ENCODE measurements at places on chromosomes 5 and 9.

GRCh38 chr9:89256642-89257041, 54.4 kb upstream of the CKS2 start:
- DNase-seq = no peak

DNA sequence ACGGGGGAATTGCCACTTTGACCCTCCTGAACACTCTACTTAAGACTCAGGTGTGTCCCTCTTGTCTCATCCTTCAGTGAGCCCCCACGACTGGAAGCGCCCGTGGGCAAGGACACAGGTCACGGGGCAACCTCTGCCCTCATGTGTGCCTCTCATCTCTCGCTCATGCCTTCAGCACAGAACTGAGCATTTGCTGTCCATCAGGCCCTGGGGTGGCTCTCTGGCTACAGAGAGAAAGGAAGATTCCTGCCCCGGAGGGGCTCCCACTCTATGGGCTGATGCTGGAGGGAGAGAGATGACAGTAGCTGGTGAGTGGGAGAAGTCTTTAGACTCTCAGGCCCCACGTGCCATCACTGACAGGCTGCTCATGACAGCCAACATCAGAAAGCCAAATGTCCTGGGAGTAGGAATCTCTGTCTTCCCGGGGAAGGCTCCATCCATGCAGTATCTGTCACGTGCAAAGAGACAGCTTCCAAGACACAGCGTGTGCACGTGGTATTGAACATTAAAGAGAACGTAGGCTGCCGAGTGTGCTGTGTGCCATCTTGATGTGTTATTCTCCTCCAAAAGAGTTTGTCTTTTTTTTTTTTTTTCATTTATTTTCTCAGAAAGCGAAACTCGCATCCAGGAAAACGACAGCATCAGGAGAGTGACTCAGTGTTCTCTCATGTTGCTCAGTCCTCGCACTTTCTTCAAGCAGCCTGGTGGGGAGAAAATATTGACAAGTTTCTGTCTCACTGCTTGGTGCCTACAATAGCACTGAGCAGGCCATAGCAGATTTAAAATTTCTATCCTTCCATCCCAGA, 190.5 kb downstream of the GAS1 start:
- DNase-seq = no peak

DNA sequence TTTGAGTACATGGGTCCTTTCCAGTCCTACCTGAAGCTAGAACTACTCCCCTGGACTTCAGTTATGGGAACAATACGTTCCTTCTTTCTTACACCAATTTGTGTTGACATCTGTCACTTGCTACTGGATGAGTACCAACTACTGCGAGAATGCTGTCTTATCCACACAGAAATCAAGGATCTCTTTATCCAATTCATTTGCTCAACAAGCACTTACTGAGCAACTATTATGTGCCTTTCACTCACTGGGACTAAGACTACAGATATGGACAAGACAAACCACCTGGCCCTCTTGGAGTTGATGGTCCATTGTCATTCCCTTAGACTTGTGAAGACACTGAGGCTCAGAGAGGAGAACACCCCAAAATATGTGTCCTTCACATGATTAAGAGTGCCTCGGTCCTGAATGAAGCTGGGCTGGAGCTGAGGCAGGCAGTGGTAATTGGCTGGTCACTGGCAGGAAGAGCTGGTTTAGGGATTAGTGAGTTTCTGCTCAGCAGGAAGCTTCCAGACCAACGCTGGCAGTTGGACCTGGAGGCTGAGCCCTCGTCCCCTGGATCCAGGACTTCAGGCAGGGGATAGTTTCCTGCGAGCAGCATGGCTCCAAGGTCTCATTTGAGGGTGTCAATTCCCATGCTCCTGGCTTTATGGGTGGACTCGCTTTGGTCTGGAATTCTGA, 8.4 kb upstream of the ARSI start:
- no peak for DNase-seq

DNA sequence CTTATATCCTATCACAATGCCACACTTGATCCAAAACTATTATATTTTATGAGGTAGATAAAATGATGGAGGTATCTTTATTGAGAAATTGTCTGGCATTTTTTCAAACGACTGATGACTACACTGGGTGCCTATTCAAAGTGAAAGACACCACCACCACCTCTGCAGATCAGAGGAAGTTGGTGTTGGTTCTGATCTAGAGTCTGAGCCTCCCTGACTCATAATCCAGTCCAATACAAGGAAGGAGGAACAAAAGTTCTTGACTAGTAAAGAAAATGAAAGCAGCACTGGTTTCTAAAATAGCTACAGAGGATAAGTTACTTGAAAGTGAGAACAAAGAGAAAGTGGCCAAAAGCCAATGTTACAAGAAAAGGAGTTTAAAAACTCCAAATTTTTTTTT, 139.9 kb downstream of the RFX3 start:
- DNase-seq = no peak

- DNase-seq = no peak
Observed at GRCh38 chr5:4879693-4880303, 260.3 kb upstream of the ADAMTS16 start.

- DNase-seq = no peak
Observed at GRCh38 chr5:54988218-54988617, 2.8 kb upstream of the ESM1 start.

GRCh38 chr5:175813943-175814630, 57.3 kb upstream of the CPLX2 start:
- DNase-seq = no peak

GRCh38 chr9:128999581-129000206, 28.4 kb downstream of the SH3GLB2 start:
- DNase-seq = no peak

GRCh38 chr5:88997937-88998336, 115.0 kb upstream of the MEF2C start:
- no peak for DNase-seq

GRCh38 chr9:86344818-86345217, 9.4 kb downstream of the TUT7 start:
- DNase-seq = no peak

DNA sequence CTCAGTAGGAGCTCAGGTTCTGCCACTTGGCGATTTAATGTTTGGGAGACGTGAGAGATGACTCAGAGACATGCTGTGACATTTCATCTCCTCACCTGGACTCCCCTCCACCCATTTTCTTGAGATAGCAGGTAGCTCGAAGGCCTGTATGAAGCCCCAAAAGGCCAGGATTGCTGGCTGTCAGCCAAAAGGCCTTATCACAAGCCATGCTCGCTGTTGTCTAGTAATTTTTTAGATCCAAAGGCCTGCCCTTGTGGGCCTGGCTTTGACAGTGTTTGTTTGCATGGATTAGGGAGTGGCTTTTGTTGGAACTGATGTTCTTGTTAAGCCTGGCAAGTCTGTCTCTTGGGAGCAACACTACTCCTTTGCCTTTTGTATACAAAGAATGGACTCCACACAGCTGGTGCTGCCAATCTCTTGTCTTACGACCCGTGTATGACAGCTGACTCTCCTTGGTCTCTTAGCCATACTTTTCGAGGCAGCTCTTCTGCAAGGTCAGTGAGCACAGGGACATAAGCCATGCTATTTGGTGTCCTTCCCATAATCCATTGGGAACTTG, 22.7 kb downstream of the CAVIN4 start:
- no peak for DNase-seq

DNA sequence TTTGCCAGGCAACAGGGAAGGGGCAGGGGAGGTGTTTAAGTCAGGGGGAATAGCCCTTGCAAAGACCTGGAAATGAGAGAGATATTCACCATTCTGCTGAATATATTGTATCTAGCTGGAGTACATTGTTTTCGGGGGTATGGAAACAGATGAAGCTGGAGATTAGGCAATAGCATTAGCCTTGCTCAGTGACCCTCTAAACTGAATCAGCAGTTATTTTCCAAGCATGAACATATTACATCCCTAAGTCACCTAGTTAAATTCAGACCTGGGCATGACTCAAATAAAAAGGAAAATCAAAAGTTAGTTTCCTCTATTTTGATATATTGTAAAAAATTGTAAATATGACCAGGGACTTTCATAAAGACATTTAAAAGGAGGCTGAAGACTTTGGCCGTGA, 544.6 kb upstream of the TRPC7 start:
- no peak for DNase-seq

DNA sequence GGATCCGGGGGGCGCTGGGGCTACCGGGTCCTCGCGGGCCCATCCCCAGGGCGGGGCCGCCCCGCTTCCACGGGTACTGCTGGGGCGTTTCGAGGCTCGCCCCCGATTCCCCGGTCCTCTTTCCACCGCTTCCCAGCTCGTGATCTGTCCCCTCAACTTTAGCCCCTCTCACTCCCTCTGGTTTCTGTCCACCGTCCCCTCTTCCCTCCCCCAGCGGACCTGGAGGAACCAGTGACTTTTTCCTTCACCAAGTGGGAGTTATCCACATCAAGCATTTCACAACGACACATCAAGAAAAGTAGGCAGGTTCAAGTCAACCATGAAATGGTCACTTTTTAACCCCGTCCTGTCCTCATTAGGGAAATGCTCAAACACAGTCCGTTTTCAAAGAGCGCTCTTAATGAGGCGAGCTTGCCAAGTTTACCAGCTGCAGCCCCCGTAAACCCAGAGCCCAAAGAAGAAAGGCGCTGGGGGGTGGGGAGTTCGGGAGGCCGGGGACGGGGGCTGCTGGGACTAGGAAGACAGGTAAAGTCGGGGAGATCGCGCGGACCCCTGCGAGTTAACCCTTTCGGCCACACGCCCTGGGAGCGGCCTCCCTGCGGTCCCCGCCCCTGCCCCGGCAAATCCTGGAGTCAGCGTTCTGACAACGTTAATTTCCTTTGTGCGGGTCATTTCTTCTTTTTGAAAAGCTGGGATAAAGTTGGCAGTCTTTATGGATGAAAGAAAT, 2.1 kb upstream of the NFIB start:
- no peak for DNase-seq

DNA sequence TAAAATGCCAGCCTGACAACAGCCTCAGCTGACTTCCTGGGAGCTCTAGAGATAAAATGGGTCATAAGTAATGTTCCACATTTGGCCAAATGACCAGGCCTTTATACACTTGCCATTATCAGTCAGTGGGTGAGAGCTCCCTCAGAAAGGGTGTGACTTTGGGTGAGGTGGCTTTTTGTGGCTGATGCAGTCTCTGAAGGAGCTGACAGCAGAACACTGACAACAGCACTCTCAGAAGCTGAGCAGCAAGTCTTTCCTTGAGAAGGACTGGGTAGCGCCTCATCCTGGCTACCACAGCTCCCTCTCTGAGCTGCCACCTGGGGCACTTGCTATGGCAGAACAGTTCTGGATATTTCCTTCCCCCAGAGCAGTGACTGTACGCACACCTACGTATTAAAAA, 22.0 kb upstream of the GNAQ start:
- no peak for DNase-seq

DNA sequence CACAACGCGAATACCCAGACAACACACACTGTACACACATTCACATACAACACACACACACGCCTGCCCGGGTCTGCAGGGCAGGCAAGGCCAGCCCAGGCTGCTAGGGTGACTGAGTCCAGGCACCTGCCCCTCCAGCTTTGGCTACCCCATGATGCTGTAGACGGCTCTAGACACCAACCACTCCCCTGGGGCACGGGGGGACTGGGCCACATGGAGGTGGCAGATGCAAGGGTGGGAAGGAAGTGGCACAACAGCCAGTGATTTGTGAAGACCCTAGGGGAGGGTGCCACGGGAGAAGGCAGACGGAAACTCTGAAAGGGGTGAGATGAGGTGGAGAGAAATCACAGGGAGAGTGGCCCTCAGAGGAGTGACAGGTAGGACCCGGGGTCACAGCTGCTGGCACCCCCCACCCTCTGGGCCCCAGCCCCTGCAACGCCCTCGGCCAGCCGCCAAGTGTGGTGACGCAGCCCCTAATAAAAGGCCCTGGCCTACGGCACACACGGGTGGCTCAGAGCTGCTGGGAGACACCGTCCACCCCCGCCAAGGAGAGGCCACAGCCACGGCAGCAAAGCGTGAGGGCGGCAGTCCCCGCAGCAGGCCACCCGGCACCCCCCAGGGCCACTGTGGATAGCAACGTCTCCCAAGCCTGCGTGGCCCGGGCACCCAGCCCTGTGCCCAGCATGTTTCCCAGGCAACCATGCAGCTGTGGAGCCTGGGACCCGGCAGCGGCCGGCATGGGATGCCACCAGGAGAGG, 6.6 kb upstream of the CCDC187 start:
- DNase-seq = no peak

DNA sequence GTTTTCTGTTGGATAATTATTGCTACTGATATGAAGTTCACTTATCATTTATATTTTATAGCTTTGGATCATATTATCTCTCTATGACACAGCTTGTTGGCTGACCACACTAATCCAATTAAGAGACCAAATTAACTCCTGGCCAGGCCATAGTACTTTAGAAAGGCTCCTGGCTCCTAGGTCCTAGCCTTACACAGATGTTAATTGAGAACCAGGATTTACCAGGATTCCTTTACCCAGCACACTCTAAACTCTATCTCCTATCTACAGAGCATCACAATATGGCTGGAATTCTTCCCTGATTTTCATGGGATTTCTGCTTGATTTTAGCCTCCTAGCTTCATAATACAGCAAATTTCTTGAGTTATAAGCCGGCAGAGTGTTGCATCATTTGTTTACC, 80.3 kb downstream of the SLCO6A1 start:
- no peak for DNase-seq

GRCh38 chr5:57341380-57341979, 141.1 kb downstream of the ACTBL2 start:
- no peak for DNase-seq

GRCh38 chr9:110897943-110898342, 140.3 kb downstream of the LPAR1 start:
- no peak for DNase-seq

DNA sequence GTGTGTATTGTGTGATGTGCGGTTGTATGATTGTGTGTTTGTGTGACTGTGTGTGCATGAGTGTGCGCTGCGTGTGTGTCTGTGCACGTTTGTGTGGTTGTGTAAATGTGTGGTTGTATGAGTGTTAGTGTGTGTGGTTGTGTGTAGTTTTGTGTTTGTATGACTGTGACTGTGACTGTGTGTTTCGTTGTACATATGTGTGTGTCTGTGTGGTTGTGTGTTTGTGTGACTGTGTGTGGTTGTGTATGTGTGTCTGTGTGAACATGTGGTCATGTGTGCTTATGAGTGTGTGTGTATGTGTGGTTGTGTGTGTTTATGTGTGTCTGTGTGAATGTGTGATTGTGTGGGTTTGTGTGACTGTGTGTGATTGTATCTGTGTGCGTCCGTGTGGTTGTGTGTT, 197.8 kb downstream of the TTLL11 start:
- no peak for DNase-seq

DNA sequence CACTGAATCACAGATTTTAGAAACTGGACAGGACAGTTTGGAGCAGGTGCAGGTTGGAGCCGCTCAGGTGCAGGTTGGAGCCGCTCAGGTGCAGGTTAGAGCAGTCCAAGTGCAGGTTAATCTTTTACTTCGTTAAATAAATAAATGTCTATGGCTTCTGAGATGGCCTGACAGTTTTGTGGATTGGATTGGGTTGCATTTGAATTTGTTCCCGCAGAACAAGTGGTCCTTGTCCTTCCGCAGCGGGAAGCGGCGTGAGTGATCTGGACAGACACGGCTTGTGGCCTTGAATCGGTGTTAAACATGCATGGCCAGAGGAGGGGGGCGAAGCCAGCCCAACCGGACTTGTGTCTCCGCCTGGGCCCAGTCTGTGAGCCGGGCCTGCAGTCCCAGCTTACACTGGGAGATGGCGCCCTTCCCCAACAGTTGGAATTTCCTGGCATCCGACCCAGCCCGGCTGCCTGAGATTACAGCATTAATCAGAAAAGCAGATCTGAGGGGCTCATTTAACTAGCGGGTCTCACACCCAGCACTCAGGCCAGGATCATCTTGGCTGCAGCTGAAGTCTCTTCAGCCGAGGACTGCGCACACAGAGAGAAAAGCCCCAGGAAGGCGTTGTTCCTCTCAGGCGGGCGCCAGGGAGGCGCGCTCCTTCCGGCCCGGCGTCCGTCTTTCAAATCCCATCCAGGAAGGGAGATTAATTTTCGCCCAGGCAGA, 1.5 kb upstream of the OLFM1 start:
- DNase-seq = no peak

- no peak for DNase-seq
Observed at GRCh38 chr5:77210091-77210963, at the start of gene PDE8B. Gene PDE8B (plus strand): TSS chr5:77210680. CDS start chr5:77210926, 246 bp downstream.

All from stimulated activated CD8-positive, alpha-beta memory T cell treated with anti-CD3 and anti-CD28 coated beads, Interleukin-7, amount 100 ng/mL, for 4 hours (primary cell).